Thoracic aorta (tissue), 2 donors: ENCODE measurements at places on chromosomes 5 and 9. TPM values are rescaled to one million over a fixed set of nuclear protein-coding genes. Genes with fewer than 3 reads are reported as not detected.

The ENHO gene
- not detected for total RNA-seq

The SLC25A2 gene
- 3.5 TPM for total RNA-seq

The ACTBL2 gene
- total RNA-seq = not detected

DNA sequence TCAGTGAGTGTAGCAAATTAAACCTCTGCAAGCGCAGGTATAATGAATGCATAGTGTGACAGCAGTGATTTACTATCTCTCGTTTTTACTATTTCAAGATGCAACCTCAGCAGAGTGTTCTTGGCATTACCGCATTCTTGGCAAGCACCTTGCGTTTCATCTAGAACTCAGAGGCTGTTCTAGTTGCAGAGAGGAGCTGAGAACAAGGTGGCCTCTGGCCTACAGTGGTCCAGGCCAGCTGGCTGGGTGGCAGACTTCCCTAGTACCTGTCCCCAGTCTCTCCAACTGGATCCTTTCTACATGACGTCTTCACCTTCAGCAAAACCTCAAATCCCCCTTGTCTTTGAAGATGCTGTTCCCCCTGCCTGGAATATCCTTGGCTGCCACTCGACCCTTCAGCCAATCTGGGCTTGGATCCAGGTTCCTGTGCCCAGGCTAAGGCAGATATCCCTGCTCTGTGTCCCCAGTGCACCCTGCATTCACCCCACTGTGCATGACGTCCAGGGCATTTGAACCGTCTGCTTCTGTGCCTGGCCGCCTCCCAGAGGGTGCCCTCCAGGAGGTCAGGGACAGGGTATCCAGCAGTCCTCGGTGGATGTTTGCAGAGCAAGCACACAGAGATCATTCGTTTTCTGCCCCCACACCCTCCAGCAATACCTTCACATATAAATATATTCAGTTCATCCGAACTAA lies 120.4 kb upstream of the CPEB4 start:
- DNase-seq = no peak

DNA sequence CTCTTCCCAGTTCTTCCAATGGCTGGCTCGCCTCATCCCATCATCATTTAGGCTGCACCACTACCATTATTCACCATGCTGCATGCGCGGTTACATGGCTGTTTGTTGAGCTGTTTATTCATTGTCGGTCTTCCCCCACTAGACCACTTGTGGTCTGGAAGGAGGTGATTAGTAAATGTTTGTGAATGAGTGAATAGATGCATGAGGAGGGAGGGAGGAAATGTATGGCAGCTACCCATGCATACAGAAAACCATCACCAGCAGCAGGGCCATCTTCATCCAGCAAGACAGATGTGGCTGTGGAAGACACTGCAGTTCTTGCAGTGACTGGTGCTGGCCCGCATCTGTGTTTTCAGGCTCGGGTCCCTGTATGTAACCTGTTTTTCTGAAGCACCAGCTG lies 113.3 kb upstream of the SAP30L start:
- no peak for DNase-seq

DNA sequence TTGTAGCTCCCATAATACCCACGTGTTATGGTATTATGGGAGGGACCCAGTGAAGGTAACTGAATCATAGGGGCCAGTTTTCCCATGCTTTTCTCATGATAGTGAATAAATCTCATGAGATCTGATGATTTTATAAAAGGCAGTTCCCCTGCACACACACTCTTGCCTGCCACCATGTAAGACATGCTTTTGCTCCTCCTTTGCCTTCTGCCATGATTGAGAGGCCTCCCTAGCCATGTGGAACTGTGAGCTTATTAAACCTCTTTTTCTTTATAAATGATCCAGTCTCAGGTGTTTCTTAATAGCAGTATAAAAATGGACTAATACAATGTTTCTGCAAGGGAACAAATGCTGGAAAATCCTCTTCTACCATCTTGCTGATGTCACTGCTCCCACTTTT lies 10.1 kb upstream of the HSDL2 start:
- no peak for DNase-seq

- DNase-seq = no peak
Measured at GRCh38 chr5:91486638-91487037, 103.5 kb upstream of the ARRDC3 start.

DNA sequence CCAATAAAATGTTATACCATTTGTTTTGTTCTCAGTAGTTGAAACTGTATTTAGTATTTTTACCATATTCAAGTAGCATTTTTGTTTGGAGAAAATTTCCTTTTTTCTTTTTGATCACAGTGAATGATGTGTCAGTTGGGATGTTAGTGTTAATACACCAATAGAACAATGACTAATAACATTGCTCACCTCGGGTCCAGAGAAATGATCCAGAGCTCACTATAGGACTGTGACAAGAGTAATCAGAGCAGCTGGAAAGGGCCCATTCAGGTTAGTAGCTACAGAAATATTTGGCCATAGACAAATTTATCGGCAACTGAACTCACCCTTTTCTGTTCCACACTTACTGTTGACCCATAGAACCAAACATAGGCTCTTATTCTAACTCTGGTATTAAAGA lies 989.2 kb downstream of the TLE4 start:
- DNase-seq = no peak

DNA sequence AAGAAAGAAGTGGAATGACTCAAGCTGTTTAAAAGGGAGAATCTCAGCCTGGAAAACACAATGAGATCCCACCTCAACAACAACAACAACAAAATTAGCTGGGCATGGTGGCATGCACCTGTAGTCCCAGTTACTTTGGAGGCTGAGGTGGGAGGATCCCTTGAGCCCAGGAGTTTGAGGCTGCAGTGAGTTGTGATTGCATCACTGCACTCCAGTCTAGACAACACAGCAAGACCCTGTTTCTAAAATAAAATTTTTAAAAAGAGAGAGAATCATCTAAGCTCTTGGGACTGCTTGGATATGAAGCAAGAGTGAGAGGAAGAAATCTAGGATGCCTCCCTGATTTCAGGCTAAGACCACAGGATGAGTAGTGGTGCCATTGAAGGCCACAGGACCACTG lies 47.4 kb upstream of the KIF2A start:
- no peak for DNase-seq

GRCh38 chr5:172194985-172195774 lies 1.2 kb downstream of the EFCAB9 start:
- DNase-seq = no peak

GRCh38 chr5:154179846-154180710 lies 10.5 kb upstream of the GALNT10 start:
- no peak for DNase-seq

DNA sequence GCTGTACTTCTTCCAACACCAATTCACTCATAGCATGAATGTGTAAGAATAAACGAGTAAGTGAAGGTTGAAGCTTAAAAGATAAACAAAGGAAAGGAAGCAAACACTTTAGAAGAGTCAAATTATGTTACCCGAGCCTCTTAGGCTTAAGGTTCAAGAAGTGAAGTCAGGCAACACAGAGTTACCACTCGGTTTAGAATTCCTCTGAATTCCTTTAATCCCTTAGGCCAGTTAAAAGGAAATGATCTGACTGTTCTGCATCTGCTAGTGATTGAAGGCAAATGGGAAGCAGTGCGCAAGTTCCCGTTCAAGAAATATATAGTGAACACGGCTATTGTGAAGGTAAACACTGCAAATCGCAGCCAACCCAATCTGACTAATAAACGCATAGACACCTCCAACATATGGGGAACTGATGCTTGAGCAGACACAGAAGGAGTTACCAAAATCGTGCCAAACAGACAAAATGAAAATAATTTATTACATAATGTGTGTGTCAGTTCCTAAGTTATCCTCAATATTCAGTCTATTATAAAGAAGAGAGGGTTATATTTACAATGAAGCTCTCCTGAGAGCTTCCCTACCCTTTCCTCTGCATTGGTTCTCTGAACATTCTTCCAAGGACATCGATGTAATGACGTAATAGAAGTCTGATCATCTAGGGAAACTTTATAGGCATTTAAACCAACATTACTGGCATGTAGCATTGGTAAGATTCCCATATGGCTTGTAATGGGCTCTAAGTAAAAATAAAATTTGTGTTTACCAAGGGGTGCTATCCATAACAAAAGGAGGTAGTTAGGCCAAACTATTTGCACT lies 837.1 kb upstream of the ZNF608 start:
- no peak for DNase-seq

- no peak for DNase-seq
Measured at GRCh38 chr9:76913467-76913866, 7.6 kb upstream of the PRUNE2 start.
